ENCODE measurements at places on chromosomes 2 and 18.

DNA sequence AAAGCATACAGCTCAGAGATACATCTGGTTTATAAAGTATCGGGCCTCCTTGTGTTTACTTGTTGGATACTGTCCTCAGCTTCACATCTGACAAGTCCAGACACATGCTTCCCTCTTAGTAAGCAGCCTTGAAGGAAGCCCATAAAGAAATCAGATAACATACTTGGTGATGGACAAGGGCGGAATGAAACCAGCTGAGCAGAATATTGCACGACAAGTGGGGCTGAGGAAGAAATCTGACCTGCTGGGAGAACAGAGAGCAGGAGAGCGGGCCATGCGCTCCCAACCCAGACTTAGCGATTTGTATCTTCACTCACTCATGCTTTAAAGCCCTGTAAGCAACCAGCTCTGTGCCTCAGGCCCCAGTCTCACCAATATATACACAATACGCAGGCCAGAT lies 208.4 kb downstream of the CDH20 start:
- no peak for DNase-seq

DNA sequence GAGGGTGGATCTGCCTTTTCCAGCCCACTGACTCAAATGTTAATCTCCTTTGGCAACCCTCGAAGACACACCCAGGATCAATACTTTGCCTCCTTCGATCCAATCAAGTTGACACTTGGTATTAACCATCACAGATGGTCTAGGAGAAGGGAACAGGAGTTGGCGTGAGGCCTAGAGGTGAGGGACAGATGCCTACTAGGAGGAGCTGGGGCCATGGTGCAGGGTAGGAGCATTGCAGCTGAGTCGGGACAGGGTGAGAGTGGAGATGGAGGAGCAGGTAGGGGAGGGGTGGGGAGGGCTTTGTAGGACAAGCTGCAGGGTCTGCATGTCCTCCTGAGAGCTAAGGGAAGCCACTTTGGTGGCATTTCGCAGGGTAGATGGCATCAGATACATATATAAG lies 140.0 kb downstream of the VAPA start:
- no peak for DNase-seq

GRCh38 chr18:49279487-49279886 lies 181.0 kb downstream of the DYM start:
- no peak for DNase-seq

- no peak for DNase-seq
These were observed 20.5 kb downstream of the IL36A start for GRCh38 chr2:113025737-113026136.

DNA sequence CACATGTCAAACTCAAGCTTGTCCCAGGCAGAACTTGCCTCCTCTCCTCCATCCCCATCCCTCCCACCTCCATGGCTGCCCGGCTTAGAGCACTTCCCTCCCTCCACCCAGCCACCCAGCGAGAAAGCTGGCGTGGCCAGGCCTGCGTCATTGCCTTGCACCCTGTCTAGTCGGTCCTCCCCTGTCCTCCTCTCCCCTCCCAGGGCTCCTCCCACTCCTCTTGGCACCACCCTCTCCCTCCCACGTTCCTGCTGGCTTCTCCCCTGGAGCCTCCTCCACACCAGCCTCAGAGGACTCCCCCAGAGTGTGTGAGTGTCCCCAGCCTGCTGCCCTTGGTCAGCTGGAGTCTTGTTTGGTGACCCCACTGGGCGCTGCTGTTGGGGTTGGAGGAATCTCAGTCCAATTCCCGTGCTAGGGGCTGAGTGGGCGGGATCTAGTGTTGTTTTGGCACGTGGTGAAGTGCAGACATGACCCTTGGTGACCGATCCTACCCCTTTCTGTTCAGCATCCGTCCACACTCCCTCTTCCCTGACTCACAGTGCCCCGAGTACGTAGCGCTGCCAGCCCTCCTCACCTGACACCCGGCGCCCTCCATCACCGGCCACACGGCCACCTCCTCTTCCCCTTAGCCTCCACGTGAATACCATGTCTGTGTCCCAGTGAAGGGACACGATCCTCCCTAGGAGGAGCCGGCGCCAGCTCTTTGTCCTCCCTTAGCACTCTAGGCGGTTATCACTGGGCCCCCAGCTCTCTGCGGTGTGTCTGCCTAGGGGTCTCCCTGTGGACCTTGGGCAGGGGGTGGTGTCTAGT lies 41.4 kb downstream of the ATP6V1C2 start:
- DNase-seq = no peak

DNA sequence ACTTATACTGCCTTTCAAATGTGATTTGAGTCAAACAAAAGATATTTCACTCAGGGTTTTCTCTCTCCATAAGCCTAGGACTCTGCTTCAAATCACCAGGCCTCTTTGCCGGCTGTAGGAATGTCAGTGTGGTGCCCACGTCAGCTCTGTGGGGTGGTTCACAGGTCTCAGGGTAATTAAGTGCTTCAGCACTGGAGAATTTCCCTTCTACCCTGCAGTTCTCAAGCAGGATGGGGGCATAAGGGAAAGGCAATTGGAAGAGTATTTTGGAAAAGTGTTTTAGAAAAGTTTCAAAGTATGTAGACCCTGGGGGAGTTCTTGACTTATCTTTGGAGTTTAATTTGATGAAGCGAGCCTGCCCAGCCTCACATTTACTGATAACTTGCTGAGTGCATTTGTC lies 9.6 kb downstream of the CNGA3 start:
- no peak for DNase-seq

- no peak for DNase-seq
These were observed 56.6 kb downstream of the THNSL2 start for GRCh38 chr2:88226754-88227153.

DNA sequence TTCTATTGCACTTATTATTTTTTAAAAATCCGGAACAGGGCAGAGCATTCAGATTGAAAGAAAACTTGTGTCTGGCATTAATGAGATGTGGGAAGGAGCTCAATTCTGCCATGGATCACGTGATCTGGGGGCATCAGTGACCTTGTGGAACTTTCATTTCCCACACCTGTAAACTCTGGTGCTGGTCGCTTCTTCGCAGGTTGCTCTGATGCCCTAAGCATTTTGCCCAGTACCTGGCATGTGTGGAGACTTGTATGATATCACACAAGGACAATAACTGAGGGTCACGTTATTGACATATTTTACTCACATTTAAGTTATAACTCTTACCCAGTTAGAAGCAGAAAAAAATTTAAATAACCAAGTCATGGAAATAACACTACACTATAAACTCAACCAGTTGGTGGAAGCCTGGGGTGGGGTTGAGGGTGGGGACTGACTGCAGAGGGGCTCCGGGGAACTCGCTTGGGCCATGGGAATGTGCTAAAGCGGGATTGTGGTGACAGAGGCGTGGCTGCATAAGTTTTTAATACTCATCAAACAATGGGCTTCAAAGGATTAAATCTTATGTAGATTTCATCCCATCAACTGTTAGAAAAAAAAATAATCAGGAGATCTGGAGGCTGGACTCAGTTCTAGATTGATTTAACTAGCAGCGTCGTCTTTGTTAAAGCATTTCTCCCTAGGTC lies 36.5 kb downstream of the ST3GAL5 start:
- no peak for DNase-seq

DNA sequence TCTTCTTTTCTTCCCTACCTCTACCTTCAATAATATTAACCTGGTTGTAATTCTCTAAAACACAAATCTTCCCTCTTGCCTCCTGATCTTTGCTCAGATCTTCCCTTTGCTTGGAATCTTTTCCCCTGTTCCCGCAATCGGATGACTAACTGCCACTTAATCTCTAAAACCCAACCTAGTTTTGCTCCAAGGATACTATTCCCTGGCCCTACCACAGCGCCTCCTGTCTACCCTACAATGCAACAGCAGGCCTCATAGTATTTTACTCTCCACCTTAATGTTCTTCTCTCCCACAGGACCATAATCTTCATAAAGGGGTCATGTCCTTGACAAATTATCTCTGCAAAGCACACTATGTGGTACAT lies 246.8 kb upstream of the TNP1 start:
- no peak for DNase-seq

DNA sequence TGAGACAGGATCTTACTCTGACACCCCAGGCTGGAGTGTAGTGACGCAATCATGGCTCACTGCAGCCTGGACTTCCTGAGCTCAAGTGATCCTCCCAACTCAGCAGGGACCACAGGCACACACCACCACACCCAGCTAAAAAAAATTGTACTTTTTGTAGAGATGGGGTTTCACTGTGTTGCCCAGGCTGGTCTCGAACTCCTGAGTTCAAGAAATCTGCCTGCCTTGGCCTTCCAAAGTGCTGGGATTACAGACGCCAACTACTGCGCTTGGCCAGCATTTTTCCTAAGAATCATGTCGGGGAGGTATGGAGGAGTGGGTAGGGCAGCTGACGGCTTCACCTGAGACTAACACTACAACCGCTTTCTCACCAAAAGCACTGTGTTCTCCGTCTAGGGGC lies 50.4 kb downstream of the CYP26B1 start:
- DNase-seq = no peak

DNA sequence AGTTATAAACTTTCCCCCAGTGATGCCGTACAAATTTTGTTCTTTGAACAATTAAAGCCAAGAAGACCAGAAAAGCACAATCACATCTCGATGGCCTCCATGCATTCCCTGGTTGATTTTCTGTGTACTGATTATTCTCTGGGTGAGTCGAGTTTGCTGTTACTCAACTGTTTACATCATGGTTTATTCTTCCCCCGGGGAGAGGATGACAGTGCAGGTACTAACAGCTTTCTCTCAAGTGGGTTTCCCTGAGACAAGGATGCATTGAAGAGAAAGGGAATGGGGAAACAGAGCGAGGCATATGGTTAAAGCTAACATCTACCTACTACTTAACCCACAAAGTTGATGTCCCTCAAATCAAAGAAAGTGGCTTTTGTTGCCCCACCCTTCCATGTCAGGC lies 410.8 kb upstream of the FANCL start:
- DNase-seq = no peak

DNA sequence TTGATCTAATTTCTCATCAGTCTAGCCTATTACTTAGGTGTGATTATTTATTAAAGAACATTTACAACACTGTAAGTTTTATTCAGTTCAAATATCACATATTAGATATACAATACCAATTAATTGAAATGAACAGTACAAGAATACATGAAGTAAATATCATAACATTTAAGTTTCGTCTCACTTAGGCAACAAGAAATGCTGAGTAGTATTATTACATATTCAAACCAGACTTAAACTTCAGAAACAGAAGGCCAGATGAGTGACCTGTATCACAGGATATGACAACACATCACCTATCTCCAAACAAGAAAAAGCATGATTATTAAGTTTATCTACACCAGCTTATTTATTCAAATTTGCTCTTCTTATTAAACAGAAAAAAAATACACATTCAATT lies 48.9 kb downstream of the LONRF2 start:
- DNase-seq = no peak

GRCh38 chr18:70151614-70152013 lies 53.9 kb downstream of the RTTN start:
- no peak for DNase-seq

DNA sequence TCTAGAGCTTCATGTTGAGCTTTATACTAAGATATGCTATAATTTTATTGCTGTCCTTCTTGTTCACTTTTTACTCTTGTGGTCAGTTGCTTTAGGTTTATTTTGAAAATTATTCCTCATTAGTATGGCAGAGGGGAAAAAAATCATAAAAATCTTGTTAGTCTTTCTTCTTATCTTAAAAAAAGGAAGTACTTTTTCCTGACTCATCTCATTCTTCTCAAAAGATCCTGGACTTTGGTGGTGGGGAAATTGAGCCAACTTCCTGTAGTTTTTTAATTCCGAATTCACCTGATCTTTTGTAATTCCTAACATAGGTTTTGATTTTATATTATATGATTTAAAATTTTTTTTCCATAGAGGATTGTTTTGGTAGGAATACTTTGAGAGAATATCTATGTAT lies 3.8 kb downstream of the SLC4A1AP start:
- DNase-seq = no peak

DNA sequence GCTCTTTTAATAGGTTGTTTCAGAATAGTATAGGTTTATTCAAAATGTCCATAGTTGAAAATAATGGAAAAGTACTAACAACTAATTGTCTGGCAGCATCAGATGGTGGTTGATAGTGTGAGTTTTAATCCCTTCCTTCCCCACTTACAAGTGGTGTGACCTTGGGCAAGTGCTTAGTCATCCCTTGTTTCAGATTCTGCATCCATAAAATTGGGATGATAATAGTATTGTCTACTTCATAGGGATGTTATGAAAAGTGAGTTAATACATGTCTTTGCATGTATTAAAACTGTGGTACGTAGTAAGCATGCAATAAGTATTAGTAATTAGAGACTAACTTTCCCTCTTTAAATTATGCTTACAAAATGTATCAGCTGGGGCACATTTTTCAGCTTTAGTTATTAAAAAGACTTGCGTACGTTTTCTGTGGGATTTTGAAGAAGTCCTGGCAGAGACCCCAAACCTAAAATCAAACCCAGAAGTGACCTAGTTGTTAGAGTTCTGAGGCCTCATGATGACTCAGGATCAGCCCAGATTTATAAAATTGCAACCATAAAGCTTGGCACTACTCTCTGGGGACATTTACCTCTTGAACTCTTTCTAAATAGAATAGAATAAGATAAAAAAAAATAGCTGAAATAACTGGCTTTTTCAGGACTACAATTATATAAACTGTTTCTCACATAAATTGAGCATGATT lies 8.6 kb downstream of the ITGA4 start:
- no peak for DNase-seq

GRCh38 chr2:95354469-95354901 lies 48.0 kb upstream of the FAHD2A start:
- no peak for DNase-seq

DNA sequence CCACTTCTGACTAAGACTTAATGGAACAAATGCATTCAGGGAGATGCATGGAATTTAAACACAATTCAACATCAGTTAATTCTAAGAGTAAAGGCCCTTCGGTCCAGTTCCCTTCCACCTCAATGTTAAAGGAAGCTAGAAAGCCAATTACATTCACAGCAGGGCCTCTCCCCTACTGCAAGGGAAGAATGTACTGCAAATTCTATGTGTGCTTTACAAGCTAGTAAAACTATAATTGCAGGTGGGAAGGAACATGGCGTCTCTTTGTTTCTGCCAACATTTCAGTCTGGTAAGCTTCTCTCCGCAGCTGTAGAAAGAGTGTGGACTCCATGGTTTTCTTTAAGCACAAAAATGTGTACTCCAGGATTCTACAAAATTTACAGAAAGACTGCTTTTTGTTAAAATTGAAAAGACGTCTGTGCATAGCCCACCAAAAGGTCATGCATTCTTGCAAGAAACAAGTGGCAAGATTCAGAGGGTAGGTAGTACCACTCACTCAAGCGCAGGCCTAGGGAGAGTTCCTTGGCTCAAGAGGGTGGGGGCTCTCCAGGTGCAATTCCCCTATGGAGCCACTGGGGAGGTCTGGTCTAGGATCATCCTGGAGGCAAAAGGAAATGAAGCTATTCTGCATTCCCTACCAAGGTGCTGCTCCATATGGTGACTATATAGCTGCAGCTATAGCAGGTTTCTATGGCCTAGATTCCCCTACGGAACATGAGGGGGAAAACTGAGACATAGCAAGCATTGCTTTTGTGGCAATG lies 127.0 kb upstream of the FZD5 start:
- no peak for DNase-seq

- no peak for DNase-seq
These were observed 129.3 kb downstream of the FAM210A start for GRCh38 chr18:13597068-13597467.
